CD4-positive, alpha-beta T cell treated with Interleukin-21 for 1 hour (primary cell): ENCODE measurements at places on chromosomes 13 and 19.

- peak; percentile 56 for DNase-seq
These were observed 583 bp downstream of the TECR start for GRCh38 chr19:14530005-14530348.

- DNase-seq = no peak
These were observed 3.9 kb upstream of the KLK15 start for GRCh38 chr19:50837300-50837699.

GRCh38 chr19:16579381-16579780, 7.2 kb upstream of the SLC35E1 start:
- no peak for DNase-seq

- DNase-seq = no peak
These were observed 52.7 kb downstream of the TSC22D1 start for GRCh38 chr13:44523146-44524015.

- no peak for DNase-seq
These were observed 109.5 kb downstream of the TM9SF2 start for GRCh38 chr13:99610702-99611289.

GRCh38 chr13:76769271-76769791, 116.9 kb downstream of the KCTD12 start:
- no peak for DNase-seq

GRCh38 chr19:31883296-31883990, 462.0 kb upstream of the ZNF507 start:
- no peak for DNase-seq

GRCh38 chr13:37109051-37109678, 3.7 kb upstream of the CSNK1A1L start:
- DNase-seq = no peak

DNA sequence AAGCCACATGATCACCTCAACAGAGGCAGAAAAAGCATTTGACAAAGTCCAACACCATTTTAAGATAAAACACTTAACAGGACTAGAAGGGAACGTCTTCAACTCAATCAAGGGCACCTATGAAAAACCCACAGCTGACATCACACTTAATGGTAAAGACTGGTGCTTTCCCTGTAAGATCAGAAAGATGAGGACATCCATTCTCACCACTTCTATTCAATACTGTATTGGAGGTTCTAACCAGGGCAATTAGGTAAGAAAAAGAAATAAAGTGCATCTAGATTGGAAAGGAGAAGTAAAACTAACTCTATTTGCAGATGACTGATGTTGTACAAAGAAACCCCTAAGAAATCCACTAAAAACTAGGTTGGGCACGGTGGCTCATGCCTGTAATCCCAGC, 11.2 kb upstream of the AKAP8 start:
- no peak for DNase-seq

DNA sequence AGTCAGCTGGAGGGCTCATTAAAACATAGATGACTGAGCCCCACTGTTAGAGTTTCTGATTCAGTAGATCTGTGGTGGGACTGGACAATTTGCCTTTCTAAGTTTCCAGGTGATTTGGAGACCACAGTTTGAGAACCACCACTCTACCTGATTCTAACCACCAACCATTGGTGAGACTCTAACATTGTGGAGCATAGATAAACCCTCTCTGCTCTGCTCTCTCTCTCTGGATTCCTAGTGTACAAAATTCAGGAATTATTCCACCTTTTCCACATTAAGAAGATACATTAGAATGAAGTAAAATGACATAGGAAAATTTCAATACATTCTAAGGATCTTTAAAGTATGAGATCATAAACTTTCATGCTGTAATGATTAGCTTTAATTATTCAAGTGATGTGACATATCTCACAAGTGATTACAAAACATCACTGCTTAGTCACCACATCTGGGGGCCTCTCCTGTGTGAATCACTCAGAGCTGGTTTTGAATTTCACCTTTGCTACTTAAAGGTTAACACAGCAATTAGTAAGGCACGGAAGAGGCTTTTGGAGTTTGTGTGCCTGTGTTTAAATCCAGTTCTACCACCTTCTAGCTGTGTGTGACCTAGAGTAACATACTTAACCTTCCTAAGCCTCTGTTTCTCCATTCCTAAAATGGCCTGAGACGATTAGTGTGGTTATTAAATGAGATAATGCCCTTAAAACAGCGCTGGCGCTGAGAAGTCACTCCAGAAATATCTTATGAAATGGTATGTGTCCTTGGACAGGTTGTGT, 78.5 kb upstream of the NBEA start:
- no peak for DNase-seq

- no peak for DNase-seq
These were observed 37.8 kb upstream of the GRTP1 start for GRCh38 chr13:113401452-113402415.

- no peak for DNase-seq
These were observed 180.3 kb upstream of the ZNF507 start for GRCh38 chr19:32165141-32165540.

GRCh38 chr13:54775501-54776191, 1747.0 kb downstream of the OLFM4 start:
- DNase-seq = no peak

- no peak for DNase-seq
These were observed 140.6 kb downstream of the SIPA1L3 start for GRCh38 chr19:38047641-38048040.

- DNase-seq = no peak
These were observed 6.6 kb downstream of the ATP7B start for GRCh38 chr13:52004511-52005170.
